ENCODE measurements at places on chromosomes 3 and 15.

DNA sequence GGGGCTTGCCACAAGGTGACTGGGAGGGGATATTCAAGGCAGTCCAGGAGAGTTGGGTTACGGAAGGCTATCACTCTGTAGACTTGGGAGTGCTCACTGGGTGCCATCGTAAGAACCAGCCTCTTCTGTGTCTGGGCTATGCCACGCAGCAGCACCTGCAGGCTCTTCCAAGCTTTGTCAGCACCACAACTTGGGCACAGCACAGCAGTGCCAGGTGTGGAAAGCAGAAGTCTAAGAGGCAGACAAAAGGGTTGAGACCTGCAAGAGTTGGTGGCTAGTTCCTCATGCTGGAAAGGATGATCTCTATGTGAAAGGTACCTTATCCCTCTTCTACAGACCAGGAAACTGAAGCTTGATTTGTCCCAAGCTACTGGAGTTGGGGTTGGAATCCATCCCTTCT lies 15.8 kb downstream of the CX3CR1 start:
- no peak for DNase-seq

GRCh38 chr3:158431829-158432228 lies 139.2 kb upstream of the MLF1 start:
- no peak for DNase-seq

DNA sequence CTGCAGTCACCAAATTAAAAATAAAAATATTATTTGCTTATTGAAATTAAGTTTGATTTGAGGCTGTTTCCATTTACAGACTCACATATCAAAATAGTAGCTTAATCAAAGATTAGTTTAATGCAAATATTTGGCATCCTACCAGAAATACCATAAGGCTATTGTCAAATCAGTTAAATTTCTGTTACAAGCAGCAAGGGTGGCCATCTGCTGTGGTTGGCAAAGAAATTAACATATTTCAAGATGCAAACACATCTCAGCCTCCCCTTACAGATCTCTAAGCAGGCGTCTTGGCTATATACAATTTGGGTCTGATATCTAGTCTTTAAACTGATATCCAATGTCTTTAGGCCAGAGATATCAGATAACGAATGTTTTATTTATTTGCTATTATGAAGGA lies 83.2 kb upstream of the NEDD4 start:
- DNase-seq, result no peak

GRCh38 chr3:69986419-69986818 lies 13.1 kb upstream of the SAMMSON start:
- DNase-seq, result no peak

- DNase-seq, result no peak
These were observed 91.3 kb downstream of the PCSK6 start for GRCh38 chr15:101398247-101398646.

DNA sequence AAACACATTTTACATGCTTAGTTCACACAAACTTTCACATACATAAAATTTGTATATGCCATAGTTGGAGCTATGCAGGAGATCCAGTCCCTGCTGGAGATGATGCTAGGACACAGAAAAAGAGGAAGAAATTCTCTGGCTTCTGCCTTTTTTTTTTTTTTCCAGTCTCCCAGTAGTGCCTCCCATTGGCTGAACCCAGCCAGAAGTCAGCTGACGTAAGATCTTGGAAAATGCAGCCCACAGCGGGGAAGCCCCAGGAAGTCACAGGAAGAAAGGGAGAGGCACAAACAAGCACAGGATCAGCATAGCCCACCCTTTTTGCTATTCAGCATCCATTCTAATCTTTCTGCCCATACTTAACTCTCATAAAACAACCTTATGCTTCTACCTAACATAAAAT lies 38.5 kb downstream of the SCN11A start:
- no peak for DNase-seq

- DNase-seq, result no peak
These were observed at the start of gene BHLHE40 for GRCh38 chr3:4979428-4980228. Gene BHLHE40 (plus strand): TSS chr3:4979437. CDS start chr3:4979719, 282 bp downstream.

- DNase-seq, result no peak
These were observed 87.3 kb upstream of the RNF7 start for GRCh38 chr3:141650783-141651182.

DNA sequence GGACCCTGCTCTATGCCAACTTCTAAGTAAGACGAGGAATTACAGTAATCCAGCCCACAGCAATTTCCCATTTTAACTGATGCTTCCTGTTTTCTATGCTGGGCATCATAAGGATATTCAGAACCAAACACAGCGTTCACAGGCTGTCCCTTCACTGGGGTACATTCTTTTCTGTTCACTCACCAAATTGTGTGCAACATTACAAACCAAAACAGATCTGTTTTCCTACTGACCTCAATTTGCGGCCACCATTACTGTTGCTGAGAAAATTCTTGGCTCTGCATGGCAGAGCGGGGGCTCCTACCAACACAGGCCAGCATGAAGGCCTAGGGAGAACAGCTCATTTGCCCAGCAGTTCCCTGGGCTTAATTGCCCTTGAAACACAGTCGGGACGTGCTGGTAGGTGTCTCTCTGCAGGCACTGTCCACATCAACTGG lies 76.5 kb downstream of the MYO1E start:
- DNase-seq, result no peak

- DNase-seq, result no peak
These were observed 238.2 kb upstream of the NAALADL2 start for GRCh38 chr3:174620855-174621472.

GRCh38 chr3:130838898-130839600 lies 54.8 kb upstream of the ATP2C1 start:
- no peak for DNase-seq

DNA sequence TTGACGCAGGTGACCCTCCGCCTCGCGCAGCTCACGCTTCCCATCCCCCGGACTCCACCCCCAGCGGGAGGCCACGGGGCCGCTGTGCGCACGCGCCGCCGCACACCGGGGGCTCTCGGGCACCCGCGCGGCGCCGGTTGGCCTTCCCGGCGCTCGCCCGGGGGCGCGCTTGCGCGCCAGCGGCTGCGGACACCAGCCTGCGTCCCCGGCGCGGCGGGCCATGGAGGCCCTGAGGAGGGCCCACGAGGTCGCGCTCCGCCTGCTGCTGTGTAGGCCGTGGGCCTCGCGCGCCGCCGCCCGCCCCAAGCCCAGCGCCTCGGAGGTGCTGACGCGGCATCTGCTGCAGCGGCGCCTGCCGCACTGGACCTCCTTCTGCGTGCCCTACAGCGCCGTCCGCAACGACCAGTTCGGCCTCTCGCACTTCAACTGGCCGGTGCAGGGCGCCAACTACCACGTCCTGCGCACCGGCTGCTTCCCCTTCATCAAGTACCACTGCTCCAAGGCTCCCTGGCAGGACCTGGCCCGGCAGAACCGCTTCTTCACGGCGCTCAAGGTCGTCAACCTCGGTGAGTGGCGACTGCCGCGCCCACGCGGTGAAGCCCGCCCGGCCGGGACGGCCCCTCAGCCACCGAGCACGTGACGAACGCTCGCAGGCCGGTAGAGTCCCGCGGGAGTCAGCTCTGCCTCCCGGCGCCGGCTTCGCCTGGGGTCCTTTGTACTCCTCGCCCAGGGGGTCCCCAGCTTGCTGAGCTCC lies at the start of gene C15orf61:
Gene C15orf61, plus strand, starts transcription at position 103 of the 754 bp plus-strand sequence. Its CDS starts 118 bp downstream, at position 221.
- peak; percentile 88 for DNase-seq

GRCh38 chr15:56244811-56245576 lies 1.3 kb upstream of the RFX7 start:
- peak; percentile 37 for DNase-seq

- no peak for DNase-seq
These were observed 516.7 kb downstream of the MECOM start for GRCh38 chr3:169146866-169147237.

GRCh38 chr15:67167091-67167490 lies 87.4 kb downstream of the AAGAB start:
- no peak for DNase-seq

GRCh38 chr3:65093641-65094040 lies 405.8 kb upstream of the ADAMTS9 start:
- no peak for DNase-seq

GRCh38 chr3:15295506-15295905 lies 36.9 kb downstream of the SH3BP5 start:
- DNase-seq, result no peak

DNA sequence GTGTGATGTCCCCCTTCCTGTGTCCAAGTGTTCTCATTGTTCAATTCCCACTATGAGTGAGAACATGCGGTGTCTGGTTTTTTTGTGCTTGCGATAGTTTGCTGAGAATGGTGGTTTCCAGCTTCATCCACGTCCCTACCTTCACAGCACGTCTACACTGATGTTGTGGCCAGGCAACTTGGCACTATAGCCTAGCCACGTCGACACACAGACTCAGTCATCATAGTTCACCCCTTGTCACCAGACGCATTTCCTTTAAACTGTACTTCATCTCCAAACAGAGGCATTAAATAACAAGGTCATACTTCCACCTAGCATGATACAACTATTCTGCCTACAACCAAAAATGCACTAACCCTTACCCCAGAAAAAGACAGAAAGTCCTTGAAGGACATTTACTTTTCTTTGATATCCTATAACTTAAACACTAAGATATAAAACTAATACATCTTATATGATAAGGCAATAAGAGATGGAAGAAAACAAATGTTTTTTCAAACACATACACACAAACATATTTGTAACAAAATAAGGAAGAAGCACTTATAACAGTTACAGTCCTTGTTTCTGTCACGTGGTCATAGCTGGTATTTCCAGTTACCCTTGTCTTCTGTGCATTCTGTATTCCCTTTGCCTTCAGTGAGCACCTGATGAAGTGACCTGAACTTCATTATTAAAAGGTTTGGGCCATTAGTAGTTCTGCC lies 121.4 kb downstream of the KLF13 start:
- DNase-seq, result no peak

- DNase-seq, result no peak
These were observed 5.2 kb upstream of the RAD18 start for GRCh38 chr3:8968375-8968882.

DNA sequence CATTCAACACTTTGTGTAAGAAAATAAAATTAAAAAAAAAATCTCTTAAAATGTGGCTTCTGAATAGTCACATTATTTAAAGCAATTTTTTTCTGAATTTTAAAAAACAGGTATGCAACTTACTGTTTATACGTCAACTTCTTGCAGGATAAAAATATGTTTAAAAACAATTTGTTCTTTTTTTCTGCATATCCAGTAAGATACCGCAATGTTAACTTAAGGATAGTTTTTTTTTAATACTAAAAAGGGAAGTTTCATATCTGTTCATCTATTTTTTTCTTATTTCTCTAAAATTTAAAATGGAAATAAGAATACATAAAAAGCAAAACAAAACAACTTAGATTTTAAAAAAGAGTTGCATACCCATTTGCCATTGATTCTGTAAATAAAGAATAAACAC lies 27.4 kb downstream of the GOLIM4 start:
- no peak for DNase-seq

DNA sequence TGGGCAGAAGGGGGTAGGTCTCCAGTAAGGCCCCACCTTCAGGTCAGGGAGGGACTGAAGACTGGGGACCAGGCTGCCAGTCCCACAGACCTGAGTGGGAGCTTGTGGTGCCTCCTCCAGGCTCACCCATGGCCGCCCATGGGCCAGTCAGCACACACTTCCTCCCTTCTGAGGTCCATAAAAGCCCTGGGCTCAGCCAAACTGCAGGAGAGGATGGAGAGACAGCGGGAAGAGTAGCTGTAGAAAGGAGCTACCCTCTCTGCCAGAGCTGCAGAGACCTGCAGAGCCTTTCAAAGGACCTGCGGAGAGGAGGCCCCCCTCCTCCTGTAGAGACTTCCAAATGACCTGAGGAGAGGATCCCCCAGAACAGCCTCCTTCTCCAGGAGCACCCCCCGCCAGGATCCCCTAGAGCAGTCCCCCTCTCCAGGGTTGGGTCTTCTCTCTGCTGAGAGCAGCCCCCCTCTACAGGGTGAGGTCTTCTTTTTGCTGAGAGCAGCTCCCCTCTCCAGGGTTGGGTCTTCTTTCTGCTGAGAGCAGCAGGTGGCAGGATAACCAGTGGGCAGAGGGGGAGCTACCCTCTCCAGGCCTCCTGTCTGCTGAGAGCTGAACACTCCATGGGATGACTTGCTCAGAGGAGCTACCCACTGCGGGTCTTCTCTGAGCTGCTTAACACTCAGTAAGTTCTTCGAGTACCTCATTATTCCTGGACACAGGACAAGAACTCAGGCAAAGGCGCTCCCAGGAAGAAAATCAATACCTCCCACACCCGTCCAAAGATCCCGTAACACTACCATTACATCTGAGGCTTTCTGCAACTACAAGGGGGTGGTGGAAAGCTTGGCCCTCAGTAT lies 5.0 kb upstream of the SKIC8 start:
- no peak for DNase-seq

GRCh38 chr3:160583451-160583850 lies 18.1 kb upstream of the KPNA4 start:
- no peak for DNase-seq

- DNase-seq, result no peak
These were observed 6.3 kb upstream of the TMEM212 start for GRCh38 chr3:171836855-171837254.

DNA sequence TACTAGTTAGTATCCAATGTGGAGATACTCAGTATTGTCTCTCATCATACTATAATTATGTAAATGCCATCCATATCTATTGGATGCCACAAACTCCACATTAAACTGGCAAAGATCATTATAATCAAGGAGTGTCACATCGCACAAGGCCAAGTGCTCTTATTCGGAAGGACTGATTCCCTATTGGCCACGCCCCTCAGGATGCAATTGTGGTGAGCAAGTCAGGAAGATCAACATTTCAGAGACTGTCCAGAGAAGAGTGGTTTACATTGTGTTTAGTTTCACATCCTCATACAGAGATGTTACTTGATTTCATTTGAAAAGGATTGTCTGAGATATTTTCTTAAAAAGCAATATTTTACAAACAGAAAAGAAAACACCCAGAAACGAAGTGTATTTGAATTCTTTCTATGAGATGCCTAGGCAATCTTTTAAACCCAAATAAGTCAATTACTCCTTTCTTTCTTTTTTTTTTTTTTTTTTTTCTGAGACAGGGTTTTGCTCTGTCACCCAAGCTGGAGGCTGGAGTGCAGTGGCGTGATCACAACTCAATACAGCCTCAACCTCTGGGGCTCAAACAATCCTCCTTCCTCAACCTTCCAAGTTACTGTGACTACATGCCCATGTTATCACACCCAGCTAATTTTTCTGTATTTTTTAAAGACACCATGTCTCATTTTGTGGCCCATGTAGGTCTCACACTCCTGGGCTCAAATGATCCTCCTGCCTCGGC lies 369.1 kb downstream of the RBMS3 start:
- no peak for DNase-seq

DNA sequence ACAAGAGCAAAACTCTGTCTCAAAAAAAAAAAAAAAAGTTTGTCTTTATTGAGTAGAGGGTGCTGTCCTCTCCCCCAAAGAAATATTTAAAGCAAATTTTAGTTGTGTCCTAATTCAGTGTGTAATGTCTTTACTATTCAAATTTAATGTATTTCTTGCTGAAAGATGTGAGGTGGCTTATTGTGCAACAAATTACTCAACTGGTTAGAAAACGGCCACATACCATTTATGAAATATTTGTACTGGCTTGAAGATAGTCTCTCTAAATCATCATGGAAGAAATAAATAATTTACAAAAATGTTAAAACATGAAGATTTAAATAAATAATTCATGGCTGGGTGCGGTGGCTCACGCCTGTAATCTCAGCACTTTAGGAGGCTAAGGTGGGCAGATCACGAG lies 63.0 kb downstream of the SLTM start:
- no peak for DNase-seq

- DNase-seq, result no peak
These were observed 11.2 kb downstream of the LRIG1 start for GRCh38 chr3:66489581-66489980.

- no peak for DNase-seq
These were observed 84.2 kb upstream of the TBL1XR1 start for GRCh38 chr3:177281292-177282118.

GRCh38 chr3:119310071-119310470 lies 15.9 kb downstream of the ARHGAP31 start:
- DNase-seq, result no peak
